NCI-H146 (cell line): ENCODE measurements at places on chromosomes 13 and 19.

- DNase-seq: no peak
Measured at GRCh38 chr13:25602176-25602575, 230.4 kb downstream of the ATP8A2 start.

- no peak for DNase-seq
Measured at GRCh38 chr19:56725829-56726424, 54.4 kb upstream of the ZNF835 start.

GRCh38 chr19:13899393-13899792 lies 6.5 kb downstream of the BRME1 start:
- DNase-seq: peak; percentile 35

- DNase-seq: no peak
Measured at GRCh38 chr13:113869263-113869662, 5.4 kb upstream of the GAS6 start.

GRCh38 chr19:44367024-44367423 lies 10.5 kb upstream of the ZNF112 start:
- no peak for DNase-seq

DNA sequence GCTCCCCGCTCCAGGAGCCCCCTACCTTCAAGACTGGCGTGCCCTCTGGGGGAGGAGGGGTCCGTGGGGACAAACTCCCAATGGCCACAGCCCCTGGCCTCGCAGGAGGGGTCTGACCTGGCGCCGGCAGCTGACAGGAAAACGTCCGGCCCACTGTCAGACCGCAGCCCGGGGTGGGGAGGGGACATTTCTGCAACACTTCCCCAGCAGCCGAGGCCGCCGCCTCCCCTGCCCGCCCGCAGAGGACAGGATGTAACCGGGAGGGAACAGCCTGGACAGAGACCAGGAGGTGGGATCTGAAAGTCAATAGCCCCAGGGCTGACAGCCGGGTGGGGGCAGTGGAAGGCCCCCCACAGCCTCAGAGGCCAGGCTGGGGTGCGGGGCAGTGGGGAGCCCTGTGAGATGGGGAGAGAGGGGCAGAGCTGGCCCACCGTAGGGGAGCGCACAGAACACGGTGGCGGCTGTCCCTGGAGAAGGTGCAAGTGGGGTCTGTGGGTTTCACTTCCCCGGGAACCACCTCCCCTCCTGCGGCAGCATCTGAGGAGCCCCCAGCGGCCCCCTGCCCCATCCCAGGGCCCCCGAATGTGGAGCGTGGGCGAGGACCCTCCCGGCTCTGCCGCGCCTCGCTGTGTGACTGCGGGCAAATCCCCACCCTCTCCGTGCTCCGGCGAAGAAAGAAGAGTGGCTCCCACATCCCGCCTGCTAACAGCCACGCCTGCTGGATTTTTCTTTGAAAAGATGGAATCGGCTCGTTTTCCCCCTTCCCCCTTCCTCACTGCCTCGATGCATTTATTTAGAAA lies at the start of gene PEAK3:
Gene PEAK3, minus strand, starts transcription at position 114 of the 800 bp plus-strand sequence. CDS start 1,244 bp downstream, outside the sequence.
- DNase-seq: peak; percentile 12

- DNase-seq: no peak
Measured at GRCh38 chr13:48194379-48194754, 38.6 kb upstream of the ITM2B start.

- DNase-seq: no peak
Measured at GRCh38 chr19:30017172-30017571, 75.1 kb downstream of the URI1 start.

DNA sequence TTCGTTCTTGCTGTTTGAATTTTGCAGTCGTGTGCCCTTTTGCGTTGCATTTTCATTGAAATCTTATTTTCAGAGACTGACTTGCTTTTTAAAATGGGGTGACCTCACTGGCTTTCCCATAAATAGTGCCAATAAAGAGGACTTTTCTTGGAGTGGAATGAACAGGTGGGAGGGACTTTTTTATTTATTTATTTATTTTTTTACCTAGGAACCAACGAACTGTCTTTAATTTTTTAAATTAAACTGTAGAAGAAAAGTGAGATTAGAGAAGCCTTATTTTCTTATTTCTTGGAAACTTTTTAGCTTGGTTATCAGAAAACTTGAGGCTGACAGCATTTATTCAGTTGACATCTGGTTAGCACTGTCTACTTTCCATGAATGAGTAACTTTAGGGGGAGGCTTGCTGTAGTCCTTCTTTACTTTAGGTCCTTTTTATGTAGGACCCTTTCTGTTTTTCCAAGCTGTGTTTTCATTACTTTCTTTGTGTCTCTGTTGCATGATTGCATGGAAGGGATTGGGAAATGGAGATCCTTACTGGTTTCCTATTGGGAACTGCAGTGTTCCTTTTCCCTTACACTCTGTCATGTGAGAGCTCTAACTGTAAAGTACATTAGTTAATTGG lies 1.7 kb downstream of the SLAIN1 start:
- no peak for DNase-seq

- no peak for DNase-seq
Measured at GRCh38 chr13:47175172-47175866, 278.5 kb upstream of the HTR2A start.

GRCh38 chr19:42576241-42576640 lies 18.5 kb downstream of the CEACAM8 start:
- no peak for DNase-seq

GRCh38 chr19:5927441-5927821 lies 13.4 kb downstream of the CAPS start:
- DNase-seq: no peak

DNA sequence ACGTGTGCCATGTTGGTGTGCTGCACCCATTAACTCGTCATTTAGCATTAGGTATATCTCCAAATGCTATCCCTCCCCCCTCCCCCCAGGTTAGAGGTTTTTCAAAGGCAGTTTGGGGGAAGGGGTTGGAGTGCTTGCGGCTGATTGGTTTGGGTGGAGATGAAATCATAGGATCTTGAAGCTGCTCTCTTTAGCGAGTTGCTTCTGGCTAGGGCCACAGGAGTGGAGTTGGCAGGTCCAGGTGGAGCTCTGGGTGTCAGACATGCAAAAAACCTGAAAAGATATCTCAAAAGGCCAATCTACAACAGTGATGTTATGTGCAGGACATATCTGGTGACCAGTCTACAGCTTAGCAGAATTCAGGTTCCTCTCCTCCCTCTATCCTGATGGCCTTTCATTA lies 32.6 kb upstream of the CXCL17 start:
- DNase-seq: no peak

DNA sequence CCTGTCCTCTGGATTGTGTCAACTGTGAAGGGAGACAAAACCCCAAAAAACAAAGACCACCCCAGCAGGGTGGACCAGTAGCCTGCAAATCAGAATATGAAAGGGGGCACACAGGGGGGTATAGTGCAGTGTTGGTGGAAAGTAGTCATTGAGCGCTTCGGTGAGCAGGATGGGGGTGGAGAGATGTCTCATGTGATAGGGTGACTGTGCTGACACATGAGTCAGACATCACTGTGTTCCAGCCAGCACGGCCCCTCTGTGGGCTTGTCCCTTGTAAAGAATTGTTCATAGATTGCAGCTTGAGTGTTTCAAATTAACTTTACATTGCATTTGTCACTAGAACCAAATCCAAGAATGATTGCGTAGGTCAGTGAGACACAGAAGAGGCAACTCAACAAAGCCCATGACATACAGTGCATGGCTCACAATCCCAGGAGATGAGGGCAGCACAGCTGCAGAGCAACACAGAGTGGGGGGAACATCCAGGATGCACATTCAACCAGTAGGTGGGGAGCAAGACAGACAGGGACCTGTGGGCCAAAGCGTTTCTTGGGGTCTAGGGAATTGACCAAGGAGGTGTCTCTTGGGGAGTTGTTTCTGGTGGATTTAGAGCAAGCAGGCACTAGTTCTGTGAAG lies 7.5 kb downstream of the ZNF440 start:
- DNase-seq: no peak

DNA sequence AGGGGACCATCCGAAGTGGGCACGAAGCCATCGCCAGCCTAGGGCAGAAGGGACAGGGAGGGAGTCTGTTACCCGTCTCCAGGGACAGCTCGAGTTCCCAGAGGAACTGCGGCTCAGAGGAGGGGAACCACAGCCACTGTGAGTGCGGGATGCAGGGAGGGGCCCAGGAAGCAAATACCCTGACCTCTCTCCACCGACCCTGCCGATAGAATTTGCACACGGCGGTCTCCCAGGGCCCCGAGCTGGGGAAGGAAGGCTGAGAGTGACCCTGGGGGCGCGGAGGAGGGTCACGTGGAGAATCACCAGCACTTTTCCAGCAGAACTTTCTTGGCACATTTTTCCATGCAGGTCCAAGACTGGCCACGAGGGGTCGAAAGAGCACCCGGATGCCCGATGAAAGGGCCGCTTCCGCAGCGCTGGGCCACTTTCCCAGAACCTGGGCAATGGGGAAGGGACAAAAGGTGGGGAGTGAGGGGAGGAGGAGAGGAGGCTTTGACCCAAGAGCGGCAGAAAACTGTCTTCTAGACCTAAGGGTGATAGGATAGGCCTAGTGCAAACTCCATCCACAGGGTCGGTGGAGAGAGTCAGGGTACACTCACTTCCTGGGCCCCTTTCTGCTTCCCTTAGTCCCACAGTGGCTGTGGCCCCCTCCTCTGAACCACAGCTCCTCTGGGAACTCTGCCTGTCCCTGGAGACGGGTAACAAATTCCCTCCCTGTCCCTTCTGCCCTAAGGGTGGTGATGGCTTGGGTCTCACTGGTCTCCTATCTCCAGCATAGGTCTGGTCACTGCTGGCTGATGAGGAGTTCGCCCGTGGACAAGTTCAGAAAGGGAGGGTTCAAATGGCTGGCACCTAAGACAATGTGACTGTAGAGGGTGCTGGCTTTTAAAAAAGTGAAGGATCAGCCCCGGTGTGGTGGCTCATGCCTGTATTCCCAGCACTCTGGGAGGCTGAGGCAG lies 5.3 kb upstream of the GPR4 start:
- DNase-seq: peak; percentile 62

DNA sequence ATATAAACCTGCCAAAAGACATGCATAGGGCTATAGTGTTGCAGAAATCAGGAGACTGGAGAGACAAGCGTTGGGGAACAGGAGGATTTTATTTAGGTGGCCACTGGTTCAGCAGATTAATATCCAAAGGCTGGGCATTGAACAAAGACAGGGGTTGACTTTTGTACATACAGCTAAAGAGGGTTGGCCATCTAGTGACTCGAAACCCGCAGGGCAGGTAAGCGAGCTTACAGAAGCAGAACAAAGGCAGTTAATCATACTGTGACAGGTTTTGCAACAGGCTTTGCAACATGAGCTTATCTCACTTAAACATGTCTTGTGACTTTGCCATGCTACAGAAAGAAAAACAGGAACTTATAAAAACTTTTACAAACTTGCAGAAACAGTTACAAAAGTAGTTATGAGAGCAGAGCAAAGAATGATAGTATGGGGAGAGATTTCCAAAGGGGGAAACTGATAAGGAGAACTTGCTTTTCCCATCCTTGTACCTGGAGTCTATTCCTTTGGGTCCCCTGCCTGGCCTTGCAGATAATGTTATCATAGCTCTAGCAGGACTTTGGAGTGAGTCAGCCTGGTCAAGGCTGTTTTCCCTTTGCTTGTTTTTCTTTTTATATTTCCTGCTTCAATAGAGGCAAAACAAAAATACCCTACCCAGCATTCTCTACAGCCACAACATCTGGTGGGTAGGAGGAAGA lies 234.2 kb downstream of the PCDH17 start:
- DNase-seq: no peak

DNA sequence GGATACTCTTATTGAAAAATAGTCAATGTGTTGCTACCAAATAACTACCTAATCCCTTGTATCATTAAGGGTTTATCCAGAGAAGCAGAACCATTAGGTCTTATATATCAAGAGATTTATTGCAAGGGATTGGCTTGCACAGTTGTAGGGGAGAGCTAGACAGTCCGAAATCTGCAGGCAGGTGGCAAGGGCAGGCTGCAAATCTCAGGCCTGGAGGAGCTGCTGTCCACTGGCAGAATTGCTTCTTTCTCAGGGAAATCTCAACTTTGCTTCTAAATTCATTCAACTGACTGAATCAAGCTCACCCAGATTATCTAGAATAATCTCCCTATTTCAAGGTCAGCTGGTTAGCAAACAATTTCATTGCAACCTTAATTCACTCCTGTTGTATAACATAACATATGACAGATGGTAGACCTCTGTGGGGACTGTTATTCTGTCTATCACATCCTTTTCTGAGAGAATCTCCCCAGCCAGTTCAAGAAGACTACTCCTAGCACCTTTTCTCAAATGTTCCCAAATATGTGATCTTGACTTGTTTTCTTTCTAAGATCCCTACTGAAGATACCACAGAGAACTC lies 194.2 kb downstream of the NHLRC3 start:
- no peak for DNase-seq

DNA sequence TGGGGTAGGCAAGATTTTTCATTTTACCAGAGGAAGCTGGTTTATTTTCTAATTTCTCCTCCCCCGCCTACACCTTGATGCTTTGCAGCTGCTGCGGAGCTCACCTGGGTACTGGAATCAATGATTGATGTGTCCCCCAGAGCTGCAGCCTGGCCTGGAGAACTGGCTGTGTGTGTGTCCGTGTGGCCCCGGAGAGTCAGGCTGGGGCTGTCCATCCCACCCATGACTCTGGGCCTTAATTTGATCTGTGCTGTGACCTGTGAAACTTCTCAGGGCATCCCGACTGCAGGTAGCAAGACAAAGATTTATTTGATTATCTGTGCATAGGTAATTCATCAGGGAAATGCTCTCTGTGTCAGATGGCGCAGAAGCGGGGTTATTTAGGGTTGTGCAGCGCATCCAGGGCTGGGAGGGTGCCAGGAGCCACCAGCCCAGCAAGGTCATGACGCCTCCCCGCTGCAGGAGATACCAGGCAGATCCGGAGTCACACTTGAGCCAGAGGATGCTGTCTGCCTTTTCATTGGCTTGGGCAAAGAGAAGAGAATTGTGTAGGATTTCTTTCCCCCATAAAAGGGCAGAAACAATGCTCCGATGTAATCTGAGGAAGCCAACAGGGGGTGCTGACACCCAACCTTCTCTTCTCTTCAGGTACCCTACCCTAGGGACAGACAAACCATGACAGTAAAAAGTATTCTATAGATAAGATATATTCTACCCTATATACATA lies 346.6 kb downstream of the TSHZ3 start:
- DNase-seq: no peak

GRCh38 chr19:43499042-43499441 lies 5.5 kb downstream of the PHLDB3 start:
- DNase-seq: no peak

- no peak for DNase-seq
Measured at GRCh38 chr19:9566729-9567128, 17.6 kb downstream of the ZNF121 start.

DNA sequence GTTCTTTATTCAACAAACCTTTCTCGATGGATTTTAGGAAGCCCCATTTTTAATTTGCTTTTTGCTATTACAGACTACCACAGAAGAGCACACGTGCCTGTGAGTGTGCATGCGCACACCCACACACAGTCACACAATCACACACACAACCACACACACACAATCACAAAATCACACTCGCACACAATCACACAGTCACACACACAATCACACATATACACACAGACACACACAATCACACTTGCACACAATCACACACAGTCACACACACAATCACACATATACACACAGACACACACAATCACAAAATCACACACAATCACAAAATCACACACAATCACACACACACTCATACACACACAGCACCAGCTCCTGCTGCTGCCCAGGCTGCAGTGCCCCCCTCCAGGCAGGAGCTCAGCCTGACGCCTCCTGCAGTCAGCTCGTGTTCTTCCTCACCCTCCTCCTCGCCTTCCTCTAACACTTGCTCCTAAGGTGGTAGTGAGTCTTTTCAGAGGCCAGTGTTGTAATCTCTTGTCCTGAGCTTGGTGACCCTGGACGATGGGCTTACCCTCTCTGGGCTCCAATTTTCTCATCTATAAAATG lies 125.0 kb upstream of the SOX1 start:
- no peak for DNase-seq
